Lower lobe of right lung (tissue), 2 donors: ENCODE measurements at places on chromosomes 5 and 9. TPM values are rescaled to one million over a fixed set of nuclear protein-coding genes. Genes with fewer than 3 reads are reported as not detected.

DNA sequence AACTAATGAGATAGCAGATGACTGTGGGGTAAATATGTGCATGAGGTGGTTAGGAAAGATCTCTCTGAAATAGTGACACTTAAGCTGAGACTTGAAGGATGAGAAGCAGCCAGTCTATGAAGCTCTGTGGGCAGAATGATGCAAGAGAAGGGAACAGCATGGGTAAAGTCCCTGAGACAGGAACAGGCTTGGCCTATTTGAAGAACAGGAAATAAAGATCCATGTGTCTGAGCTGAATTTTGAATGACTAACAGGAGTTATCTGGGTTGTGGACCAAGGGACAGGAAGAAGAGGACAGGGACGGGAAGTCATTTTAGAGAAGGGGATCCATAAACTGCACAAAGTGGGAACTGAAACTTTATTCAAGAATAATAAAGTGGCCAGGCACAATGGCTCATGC lies 25.6 kb upstream of the HMGCS1 start:
- H3K4me1 ChIP-seq, result no peaks in the 10 kb centered on the region
- H3K27me3 ChIP-seq, result no peaks in the 10 kb centered on the region
- no peak overlapping the region for H3K4me3 ChIP-seq
- H3K27ac ChIP-seq, result no peak overlapping the region

DNA sequence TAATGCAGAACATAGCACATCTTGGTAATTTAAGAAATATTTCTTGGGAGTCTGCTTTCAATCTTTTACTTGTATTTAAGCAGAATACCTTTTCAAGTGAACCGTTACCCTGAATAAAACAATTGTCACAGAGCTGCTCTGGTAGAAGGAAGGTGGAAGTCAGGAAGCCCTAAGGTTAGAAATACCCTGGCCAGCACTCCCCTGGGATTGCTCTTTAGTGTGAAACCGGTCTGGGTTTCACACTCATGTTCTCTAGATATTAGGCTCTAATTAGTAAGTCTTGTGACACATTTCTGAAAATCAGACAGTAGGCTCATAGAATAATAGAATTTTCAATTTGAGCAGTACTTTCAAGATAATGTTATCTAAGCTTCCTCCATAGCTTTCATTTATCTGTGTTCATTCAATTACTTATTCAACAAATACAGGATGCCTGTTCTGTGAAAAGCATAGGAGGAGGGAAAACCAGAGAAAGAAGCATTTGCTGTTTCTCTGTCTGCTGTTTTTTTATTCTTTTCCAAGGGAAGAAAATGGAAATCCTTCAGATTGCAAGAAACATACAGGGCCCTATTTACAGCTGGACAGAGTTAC lies 825.5 kb downstream of the TLR4 start:
- no peaks in the 10 kb centered on the region for H3K27me3 ChIP-seq
- H3K36me3 ChIP-seq, result no peaks in the 10 kb centered on the region
- H3K27ac ChIP-seq, result no peak overlapping the region
- H3K4me1 ChIP-seq, result no peaks in the 10 kb centered on the region
- no peak overlapping the region for H3K4me3 ChIP-seq

DNA sequence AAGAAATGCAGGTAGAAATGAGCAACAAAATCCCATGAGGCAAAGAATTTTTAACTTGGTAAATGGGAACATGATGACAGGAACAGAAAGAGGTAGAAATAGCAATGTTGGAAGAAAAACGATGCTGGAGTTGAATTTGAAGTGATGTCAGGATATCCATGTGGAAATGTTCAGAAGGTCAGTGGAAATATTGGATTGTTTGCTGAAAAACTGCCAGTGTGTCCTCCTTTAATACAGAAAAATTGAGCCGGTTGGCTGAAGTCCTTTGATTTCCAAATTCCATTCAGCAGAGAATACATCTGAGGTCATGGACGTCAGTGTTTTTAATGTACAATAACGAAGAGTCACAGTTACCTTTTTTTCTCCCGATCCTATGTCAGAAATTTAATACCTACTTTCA lies 110.0 kb upstream of the DMAC1 start:
- DNase-seq, result no peak
- no peaks in the 10 kb centered on the region for H3K4me1 ChIP-seq
- H3K27ac ChIP-seq, result no peak overlapping the region
- no peak overlapping the region for H3K4me3 ChIP-seq
- no peaks in the 10 kb centered on the region for H3K27me3 ChIP-seq
- H3K36me3 ChIP-seq, result no peaks in the 10 kb centered on the region

DNA sequence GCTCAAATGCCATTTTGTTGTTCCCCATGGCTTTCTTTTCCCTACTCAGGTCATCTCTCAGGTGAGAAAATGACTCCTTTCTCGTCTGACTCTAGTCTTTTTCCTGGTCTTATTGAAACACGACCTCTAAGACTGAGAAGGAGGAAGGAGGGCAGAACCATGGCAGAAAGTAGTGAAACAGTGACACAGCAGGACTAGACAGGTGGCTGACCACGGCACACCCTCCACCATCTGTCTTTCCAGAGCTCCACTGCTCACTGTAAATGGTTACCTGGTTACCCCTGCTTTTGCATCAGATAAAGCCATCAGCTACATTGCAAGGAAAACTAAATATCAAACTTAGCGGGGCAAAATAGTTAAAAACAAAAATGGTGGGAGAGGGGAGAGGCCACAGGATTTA lies 30.9 kb downstream of the NR4A3 start:
- H3K4me3 ChIP-seq, result no peak overlapping the region
- DNase-seq, result no peak
- no peaks in the 10 kb centered on the region for H3K36me3 ChIP-seq
- no peaks in the 10 kb centered on the region for H3K4me1 ChIP-seq

- no peaks in the 10 kb centered on the region for H3K4me1 ChIP-seq
- H3K27me3 ChIP-seq, result no peaks in the 10 kb centered on the region
- H3K27ac ChIP-seq, result no peak overlapping the region
- DNase-seq, result no peak
Observed at GRCh38 chr9:132647806-132648205, 22.0 kb downstream of the DDX31 start.

The SPINK4 gene
- total RNA-seq, result not detected

The TRIP13 gene
- total RNA-seq, result 1.0 TPM

The HAND1 gene
- total RNA-seq, result 0.21 TPM

The C5orf46 gene
- not detected for total RNA-seq
